ENCODE measurements at places on chromosomes 2 and 18.

DNA sequence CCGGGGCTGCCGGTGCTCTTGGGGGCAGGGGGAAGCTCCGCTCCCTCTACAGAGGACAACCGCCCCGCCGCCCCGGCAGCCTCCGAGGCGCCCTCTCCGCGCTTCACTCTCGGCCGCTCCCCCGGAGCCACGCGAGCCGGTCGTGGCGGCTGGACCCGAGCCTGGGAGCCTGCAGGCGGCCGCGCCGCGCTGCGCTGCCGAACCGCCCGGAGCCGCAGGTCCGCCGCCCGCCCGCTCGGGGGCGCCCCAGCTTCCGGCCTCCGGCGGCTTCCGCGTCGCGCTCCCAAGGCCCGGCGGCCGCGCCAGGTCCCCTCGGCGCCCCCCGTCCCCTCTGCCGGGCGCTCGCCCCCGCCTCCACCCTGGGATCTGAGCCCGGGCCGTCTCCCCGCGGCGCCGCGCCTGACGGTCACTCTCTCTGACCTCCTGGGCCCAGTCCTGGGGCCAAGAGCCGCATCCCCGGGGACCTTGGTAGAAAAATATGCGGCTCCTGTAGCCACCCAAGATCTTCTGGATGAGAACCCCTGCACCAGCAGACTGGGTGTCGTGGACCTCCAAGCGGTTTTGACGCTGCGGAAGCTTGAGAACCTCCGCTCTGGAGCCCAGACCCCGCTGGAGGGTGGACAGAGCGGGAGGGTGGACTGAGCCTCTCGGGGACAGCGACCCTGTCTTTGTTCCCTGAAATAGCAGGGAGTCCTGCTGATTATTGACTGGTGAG, 44.3 kb downstream of the SERTAD2 start:
- no peak for DNase-seq

DNA sequence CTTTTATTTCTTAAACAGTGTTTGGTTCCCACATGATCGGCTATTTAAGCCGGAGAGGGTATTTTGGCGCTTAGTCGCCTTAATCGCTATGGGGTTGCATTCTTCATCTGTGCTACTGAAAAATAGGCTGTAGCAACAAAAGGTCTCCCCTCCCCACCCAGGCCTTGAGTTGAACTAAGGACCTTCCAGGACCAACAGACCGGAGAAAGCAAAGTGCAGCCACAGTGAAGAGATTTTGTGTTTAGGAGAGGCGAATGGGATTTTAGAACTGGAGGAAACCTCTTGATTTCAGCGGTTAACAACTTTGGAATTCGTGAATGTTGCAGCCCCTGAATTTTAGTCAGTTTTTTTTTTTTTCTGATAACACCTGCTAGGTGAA, 1.4 kb downstream of the ITGA6 start:
- no peak for DNase-seq

- no peak for DNase-seq
Measured at GRCh38 chr2:54940723-54941122, 109.5 kb downstream of the RTN4 start.

GRCh38 chr2:201642579-201643215, 606 bp downstream of the TMEM237 start:
- no peak for DNase-seq

DNA sequence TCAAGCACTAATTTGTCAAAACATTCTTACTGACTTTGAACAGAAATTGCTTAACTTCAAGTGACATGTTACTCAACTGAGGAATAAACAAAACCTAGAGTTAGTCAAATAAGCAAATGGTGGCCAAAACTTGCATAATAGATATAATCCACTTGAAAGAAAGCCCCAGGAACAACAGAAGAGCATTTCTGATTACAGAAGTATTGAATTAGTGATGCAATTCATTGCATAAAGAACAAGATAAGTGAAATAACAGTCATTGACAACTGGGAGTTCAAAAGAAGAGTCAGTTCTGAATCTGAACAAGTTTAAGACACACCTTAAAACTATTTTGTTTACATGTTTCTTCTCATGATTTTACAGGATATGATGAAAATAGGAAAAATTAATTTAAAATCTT, 30.8 kb downstream of the COBLL1 start:
- no peak for DNase-seq

- DNase-seq = no peak
Measured at GRCh38 chr2:110994250-110994961, 126.3 kb upstream of the BCL2L11 start.

Measured in cortex of kidney (tissue), 1 donor.